SJCRH30 (cell line): ENCODE measurements at places on chromosomes 6 and 20. TPM values are rescaled to one million over a fixed set of nuclear protein-coding genes. Genes with fewer than 3 reads are reported as not detected.
A peak's percentile ranks its signal among the peaks of the same experiment; 100 is the strongest.

The BMP6 gene
- total RNA-seq: 1.6 and 2.2 TPM in 2 replicates

The ERVFRD-1 gene
- total RNA-seq: not detected in 2 replicates

The PAK1IP1 gene
- 23.3 and 25.5 TPM in 2 replicates for total RNA-seq

The NMBR gene
- total RNA-seq: 0.16 TPM in 1 of 2 replicates, not detected in the other

The PRSS35 gene
- not detected in 2 replicates for total RNA-seq

The POPDC3 gene
- total RNA-seq: 57.9 and 59.6 TPM in 2 replicates

The SLC35F1 gene
- 0.79 and 1.2 TPM in 2 replicates for total RNA-seq

The LST1 gene
- total RNA-seq: not detected in 2 replicates

The WFDC12 gene
- not detected in 2 replicates for total RNA-seq

The F13A1 gene
- 2.5 and 2.6 TPM in 2 replicates for total RNA-seq

The MMP24 gene
- total RNA-seq: not detected in 2 replicates

The IRAK1BP1 gene
- total RNA-seq: 4.4 and 5.4 TPM in 2 replicates

GRCh38 chr6:128005009-128005408 lies 104.2 kb upstream of the THEMIS start:
- DNase-seq: no peak

- no peak for DNase-seq
Observed at GRCh38 chr6:125432963-125433362, 131.2 kb upstream of the HDDC2 start.

- DNase-seq: no peak
Observed at GRCh38 chr20:62387933-62388635, 1.2 kb downstream of the RPS21 start.

- peak; percentile 90 for DNase-seq
Observed at GRCh38 chr6:158500016-158500735, 59.7 kb upstream of the TMEM181 start.

DNA sequence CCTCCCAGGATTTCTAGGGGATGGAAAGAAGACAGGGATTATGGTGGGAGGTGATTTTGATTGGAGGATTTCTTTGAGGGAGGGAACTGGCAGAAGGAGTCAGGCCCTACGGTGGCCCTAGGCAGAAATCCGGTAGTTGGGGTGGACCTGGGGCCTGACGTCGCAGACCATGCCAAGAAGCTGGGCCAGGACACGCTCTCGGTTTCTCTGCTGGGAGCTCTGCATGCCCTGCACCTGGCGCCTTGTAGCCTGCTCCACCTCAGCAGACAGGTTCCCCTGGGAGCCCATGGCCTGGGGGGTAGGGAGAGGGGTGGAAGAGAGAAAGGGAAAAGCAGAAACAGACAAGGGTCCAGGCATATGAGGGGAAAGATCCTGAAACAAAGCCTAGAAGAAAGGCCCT lies 1.1 kb downstream of the ATP6V1G2 start:
- peak; percentile 40 for DNase-seq

DNA sequence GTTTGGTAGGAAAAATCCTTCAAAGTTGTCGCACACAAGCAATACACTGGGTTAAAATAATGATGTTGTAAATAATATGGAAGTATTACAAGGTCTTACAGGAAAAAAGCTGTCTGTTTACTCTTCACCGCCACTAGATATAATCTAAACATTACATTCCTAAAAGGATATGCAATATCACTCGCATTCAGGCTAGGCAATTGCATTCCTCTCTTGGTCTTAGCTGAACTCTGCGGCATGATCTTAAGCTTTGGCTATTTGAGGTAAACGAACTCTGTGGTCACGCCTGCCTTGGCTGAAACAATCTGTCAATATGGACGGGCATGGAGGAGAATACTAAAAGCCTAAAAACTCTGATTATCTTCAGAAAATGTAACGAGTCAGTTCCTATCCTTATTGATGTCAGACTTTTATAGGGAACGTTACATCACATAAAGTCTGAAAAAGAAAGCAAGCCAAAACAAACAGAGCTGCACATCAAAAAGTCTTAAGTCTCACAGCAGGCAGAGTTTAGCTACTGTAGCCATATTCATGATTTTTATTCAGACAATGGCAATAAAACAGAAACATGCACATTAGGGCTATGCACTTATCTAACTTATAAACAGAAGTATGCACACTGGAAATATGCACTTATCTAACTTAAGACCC lies 30.8 kb upstream of the FILIP1 start:
- peak; percentile 80 for DNase-seq

GRCh38 chr20:5143851-5144250 lies 17.0 kb downstream of the CDS2 start:
- no peak for DNase-seq

DNA sequence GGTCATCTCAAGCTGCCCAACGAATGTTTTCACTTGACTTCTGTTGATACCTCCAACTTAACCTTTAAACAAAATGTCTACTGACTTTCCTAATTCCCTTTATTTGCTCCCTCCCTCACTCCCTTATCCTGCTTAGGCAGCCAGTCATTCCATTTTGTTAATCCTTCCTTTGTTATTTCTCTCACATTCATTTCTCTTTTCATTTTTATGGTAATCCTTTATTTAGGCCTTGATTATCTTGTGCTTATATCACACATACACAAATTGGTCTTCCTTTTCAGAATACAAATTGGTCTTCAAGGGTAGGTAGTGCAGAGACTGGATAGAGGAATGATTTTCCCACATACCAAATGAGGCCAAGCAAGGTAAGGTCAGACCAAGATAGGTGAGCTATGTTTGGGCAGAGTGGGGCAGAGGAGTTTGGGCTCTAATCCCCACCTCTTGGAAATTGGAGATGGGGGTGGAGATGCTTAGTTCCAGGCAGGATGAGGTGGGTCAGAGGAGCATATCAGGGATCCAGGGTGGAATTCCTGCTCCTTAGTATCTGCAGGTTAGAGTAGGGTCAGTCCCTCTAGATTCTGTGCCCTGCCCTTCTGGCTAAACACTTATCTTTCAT lies 2.0 kb upstream of the SPACA1 start:
- DNase-seq: no peak

- no peak for DNase-seq
Observed at GRCh38 chr6:33630014-33630413, 8.9 kb downstream of the ITPR3 start.

- peak; percentile 66 for DNase-seq
Observed at GRCh38 chr6:117906958-117907600, at the start of gene SLC35F1. SLC35F1 (plus strand) TSS chr6:117907264.

GRCh38 chr6:30453508-30454116 lies 35.7 kb upstream of the HLA-E start:
- DNase-seq: peak; percentile 93

DNA sequence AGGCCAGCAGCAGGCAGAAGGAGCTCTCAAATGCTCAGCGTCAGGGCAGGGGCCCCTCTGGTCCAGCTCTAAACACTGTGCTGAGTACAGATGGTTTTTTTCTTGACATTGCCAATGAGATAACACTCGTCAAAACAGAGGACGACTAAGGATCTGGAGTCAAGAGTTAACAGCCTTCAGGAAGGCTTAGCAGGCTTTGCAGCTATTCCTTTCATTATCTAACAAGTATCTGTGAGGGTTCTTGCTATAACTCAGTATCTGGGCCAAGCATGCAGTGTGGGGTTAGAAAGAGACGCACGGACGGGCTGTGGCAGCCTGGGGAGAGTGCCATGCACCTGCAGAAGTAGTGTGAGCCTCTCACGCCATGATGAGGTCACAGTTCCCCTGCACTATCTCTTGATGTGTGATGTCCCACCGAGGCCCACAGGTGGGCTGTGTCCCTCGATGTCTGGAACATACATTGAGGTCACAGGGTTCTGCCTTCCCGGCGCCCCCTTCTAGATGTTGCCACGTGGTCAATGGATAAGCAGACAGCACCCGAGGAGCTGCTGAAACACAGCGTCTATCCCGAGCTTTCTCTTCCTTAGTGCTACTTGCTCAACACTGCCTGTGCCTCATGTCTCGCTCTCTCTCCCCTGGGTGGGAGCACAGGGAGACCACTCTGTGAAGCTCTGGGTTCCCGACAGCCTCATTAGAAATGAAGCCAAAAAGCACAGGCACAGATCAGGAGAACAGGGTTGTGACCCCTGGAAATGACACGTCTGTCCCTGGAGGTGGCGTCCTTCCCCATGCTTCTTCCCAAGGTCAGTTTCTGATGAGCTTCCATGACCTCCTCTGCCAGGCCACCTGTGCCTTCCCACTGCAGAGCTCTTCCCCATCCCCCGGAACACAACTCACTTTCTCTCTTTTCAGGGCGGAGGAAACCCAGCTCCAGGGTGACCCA lies 85.5 kb upstream of the RPS6KA2 start:
- no peak for DNase-seq

DNA sequence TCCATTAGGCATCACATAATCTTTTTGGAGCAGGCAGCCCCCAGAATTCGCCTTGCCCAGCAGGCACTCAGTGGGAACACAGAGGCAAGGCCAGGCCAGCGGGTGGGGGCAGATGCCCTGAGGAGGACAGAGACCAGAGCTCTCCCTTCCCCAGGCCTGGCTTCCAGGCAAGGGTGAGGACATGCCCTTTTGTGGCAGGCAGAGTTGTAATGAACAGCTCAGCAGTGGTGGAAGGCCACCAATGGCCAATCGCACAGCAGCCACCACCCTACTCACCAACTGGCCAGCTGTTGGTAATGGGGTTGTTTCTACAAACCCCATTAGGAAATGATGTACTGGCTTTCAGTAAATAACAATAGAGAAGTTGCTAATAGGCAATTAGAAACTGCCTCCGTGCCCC lies 15.4 kb upstream of the DDO start:
- no peak for DNase-seq

DNA sequence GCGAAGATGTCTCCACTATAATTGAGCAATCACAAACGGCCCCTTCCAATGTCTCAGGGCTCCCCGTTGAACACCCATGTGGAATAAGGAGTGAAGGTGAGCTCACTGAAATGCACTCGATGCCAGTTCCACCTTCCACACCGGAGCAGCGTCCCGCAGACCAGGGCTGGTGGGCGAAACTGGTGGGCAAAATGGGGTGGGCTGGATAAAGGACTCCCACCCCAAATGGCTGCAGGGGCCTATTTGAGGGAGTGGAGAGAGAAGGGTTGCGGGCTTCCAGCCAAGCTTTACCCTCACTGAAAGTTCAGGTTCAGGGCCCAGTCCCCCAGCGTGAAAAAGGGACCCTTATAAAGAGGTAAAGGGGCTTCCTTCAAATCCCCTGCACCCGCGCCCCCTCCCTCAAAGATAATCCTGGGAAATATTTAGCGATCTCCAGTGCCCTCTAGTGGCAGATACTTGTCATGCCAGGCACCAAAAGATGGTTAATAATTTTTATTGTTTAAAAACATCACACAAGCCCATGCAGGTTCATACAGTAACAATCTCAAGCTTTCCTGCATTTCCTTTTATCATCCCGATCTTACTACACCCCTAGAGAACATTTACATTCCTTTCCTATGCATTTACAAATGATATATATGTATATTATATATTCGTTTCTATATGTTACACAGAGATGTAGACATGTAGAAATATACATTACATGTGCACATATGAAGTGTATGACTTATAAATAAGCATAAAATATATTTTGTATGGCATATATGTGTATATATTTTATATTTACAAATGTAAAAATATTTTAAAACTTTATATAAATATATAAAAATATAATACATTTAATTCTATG lies 58.2 kb upstream of the NKX2-2 start:
- DNase-seq: peak; percentile 45

GRCh38 chr20:13468166-13468565 lies 170.6 kb downstream of the TASP1 start:
- DNase-seq: no peak

GRCh38 chr20:52242237-52243230 lies 51.0 kb upstream of the ZFP64 start:
- DNase-seq: peak; percentile 50

GRCh38 chr6:1391800-1392309 lies 2.5 kb downstream of the FOXF2 start:
- no peak for DNase-seq
